Cardiac septum (tissue), 1 donor: ENCODE measurements at places on chromosomes 6 and 20. TPM values are rescaled to one million over a fixed set of nuclear protein-coding genes. Genes with fewer than 3 reads are reported as not detected.
A peak's percentile ranks its signal among the peaks of the same experiment; 100 is the strongest.

GRCh38 chr20:34637245-34638038 is 39.5 kb downstream of the PIGU start:
- DNase-seq: no peak

DNA sequence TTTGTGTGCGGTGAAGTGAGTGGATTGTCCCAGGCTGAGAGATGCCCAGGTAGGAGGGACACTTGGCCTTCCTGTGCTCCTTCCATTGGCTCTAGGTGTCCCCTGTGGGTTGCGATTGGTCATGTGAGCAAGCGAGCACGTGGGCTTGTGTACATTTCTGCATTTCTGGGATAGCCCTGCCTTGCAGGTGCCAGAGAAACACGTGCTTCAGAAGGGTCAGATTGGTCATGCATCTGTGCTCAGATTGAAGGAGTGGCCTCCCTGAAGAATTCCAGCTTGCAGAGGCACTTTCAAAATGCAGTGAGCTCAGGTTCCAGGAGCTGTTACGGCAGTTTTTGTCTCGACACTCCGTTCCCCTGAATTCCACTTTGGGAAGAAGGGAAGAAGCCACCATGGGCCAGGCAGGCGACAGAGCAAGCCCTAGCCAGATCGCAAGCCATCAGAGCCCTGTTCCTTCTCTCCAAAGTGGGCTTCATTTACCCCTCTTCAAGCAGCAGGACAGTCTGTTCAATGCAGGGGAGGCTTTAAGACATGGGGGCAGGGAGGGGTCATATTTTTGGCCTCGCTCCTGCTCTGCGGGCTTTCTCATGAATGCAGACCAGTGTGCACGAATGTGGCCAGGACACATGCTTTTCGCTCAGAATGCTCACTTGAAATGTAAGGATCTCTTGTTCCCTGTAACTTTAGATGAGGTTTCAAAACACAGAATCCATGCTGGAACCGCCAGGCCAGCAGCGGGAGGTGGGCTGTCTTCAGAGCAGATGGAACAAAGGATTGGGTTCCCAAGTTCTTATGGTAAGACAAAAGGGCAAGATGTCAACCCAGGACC is 78.6 kb upstream of the AKAP12 start:
- DNase-seq: peak; percentile 55

- DNase-seq: no peak
These were observed 16.1 kb downstream of the FGD2 start for GRCh38 chr6:37021356-37022129.

DNA sequence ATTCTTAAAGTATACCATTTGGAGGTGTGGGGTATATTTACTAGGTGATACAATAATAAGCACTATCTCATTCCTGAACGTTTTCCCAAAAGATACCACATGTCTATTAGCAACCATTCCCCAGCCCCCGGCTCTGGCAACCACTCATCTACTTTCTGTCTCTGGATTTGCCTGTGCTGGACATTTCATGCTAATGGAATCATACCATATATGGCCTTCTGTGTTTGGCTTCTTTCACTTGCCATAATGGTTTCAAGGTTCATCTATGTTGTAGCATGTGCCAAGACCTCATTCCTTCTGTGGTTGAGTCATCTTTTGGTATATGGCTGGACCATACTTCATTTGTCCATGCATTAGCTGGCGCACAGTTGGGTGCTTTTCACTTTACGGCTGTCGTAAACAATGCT is 39.7 kb downstream of the BCAS4 start:
- no peak for DNase-seq

The FAM162B gene
- 2.7 TPM for total RNA-seq

DNA sequence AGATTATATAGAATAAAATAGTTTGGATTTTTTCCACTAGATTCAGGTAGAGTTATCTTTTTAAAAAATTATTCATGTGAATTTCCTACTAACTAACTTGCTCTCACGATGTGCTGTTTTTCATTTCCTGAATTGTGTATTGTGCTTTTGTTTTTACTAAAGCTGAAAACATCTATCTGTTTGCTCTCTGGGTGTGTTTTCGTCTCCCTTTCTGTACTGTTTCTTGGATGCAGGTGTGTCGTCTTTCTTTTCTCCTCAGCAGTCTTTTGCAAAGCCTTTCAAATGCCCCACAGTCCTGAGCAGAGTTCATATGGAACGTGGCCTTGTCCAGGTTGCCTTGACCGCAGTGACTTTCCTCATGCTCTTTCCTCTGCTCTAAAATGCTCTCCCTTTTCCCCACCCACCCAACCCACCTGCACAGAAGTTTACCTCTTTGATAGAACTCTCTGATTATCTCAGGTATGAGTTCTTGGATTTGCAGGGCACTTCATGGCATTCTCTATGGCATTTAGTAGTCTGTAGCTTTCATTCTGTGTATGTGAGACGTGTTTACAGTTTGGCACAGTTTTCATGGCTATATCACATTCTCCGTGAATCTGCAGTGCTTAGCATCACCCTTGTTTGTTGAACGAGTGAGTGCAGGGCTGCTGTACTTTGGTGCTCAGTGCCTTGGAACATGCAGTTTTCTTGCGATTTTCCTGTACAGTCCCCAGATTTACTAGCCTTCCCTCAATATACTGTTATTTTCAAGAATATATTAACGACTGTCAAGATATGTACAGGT is 77.1 kb downstream of the FARS2 start:
- DNase-seq: no peak

DNA sequence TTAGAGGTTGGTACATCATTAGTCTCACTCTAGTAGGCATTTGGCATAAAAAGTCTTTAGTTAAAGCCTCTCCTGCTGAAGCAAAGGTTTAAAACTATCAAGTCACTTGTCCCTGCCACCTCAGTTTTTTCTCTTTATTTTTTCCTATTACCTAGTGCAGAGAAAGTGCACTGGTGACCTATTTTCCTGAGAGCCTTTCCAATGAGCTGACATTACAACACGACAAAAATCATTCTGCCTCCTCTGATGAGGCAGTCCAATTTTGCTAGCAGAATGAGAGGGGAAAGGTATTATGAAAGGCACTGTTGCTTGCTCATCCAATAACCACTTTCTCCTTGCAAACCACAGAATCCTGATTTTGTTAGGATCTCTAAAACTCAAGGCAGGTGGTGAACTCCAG is 73.3 kb upstream of the SGK1 start:
- no peak for DNase-seq

The BCL2L1 gene
- 42.5 TPM for total RNA-seq

The FAM217A gene
- not detected for total RNA-seq

DNA sequence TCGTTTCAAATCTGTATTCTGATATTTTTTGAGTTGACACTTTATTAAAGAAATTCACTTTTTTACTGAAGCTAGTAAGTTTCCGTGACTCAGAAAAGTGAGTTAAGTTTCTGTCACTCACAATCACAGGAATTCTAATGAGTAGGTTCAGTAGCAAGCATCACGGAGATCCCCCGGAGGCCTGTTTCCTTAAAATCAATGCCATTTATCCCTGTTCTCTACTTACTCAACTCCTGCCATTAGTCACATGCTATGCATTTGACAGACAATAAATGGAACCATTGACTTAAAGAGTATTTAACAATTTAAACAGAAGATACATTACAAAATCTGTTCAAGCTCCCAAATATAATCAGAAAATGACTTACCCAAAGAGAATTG is 9.1 kb downstream of the SLC18B1 start:
- DNase-seq: no peak

DNA sequence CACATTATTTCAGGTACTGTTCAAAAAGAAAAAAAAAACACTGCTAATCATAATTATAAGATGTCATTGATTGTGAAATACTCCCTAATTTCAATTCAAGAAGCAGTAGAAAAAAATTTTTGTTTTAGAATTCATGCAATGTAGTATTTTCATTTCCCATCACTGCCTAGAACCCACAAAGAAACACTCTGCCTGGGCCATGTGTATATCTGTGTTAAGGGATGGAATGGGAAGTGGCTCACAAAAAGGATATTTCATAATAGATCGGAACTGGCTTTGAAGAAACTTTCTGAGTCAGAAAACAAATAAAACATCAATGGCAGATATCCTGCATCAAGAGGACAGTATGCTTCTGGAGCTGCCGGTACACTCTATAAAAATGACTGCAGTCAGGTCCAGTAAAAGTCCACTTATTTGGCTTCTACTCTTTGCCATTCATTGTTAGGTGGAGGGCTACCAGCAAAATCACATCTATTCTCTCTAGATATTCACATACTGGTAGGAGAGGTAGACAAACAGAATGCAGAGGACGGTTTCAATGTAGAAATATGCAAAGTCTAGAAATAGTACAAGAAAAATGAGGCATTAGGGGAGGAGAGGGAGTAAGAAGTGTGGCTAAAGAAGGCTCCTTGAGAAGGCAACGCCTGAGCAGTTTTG is 135.0 kb upstream of the TNFAIP3 start:
- DNase-seq: no peak

The SPDEF gene
- 0.19 TPM for total RNA-seq

DNA sequence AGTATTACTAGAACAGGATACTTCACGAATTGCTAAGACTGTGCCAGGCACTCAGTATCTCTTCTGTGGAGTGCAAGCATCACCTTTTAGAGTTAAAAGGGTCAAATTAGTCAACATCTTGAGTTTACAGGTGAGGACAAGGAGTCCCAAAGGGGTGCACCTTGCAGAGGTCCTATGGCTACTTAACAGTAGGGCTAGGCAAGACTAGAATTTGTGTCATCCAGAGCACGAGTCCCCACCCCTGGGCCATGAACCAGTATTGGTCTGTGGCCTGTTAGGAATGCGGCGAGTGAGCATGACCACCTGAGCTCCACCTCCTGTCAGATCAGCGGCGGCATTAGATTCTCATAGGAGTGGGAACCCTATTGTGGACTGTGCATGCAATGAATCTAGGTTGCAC is 10.5 kb upstream of the DSTN start:
- no peak for DNase-seq

GRCh38 chr20:38203337-38203980 is 38.4 kb upstream of the TGM2 start:
- peak; percentile 43 for DNase-seq

DNA sequence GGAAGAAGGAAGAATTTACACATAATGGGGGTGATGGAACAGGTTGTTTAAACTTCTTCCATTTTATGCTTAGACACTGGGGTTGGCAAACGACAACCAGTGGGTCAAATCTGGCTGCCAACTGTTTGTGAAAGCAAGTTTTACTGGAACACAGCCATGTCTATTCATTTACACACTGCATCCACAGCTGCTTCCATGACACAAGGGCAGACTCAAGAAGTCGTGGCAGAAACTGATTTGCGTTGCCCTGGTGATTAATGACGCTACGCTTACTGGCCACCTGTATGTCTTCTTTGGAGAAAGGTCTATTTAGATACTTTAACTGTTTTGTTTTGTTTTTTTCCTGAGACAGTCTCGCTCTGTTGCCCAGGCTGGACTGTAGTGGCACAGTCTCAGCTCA is 19.0 kb downstream of the CTCFL start:
- no peak for DNase-seq

The GPR63 gene
- total RNA-seq: 1.8 TPM

GRCh38 chr6:117512056-117512828 is 29.8 kb downstream of the DCBLD1 start:
- DNase-seq: no peak

GRCh38 chr6:112118034-112118433 is 30.6 kb downstream of the FAM229B start:
- no peak for DNase-seq

The RIMS1 gene
- 1.2 TPM for total RNA-seq

DNA sequence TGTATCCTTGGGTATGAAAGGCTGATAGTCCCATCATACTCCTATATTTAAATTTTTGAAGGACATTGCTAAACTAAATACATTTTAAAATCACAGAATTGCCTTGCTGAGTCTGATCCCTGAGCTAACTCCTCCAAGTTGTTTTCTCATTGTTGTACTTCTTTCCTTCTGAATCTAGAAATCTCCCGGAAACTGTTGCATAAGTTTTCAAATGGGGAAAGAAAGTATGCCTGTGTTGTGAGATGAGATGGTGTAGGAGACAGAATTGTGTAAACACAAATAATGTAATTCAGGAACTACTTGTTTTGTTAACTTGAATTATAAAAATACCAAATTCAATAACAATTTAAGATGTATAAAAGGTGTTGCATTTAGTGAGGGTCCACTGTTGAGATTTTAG is 7.3 kb downstream of the PNRC1 start:
- no peak for DNase-seq
